ENCODE measurements at places on chromosomes 13 and 19.

DNA sequence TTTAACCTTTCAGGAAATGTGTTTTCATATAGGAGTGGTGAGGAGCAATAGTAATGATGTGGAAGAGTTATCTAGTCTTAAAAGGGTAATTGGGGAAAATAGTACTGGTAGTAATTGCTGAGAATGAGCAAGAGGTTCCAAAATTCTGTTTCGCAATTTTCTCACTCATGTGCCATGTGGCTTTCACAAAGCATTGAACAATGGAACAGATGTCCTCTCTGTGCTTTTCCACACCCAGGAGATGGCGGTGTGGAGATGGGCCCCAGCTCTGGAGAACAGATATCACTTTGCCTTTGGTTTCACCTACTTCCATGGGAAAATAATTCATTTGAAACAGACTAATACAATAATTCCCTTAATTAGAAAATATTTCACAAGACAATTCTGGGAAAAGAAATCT, 170.0 kb upstream of the SLC10A2 start:
- no peak for DNase-seq

- DNase-seq: no peak
These were observed 20.5 kb upstream of the CNMD start for GRCh38 chr13:52760077-52760476.

DNA sequence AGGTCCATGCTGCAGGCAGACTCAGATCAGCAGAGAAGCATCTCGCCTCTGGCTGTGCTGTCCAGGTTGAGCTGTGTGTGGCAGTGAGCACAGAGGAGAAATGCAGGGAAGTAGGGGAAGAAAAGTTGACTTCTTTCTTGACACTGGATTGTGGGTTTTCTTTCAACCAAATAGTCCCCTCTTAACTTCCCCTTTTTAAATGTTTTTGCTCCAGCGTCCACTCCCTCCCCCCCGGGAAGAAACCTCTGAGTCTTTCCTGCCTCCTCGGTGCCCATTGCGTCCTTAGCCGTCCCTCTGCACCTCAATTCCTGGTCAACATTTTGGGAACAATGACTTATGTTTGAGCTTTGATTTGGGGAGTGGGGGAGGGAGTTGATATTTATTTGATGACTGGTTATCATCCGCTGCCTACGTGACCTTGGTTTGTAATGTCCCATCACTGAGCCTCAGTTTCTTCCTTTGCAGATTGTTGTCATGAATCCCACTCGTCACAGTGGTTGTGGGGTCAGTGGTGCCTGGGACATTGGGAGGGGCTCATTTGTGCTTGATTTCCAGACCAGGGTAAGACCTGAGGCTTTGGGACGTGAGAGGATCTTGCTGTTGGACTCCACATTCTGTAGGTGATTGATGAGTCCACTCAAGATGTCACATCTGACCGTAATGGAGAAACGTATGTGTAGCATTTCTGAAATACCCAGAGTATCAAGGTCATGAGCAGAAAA, at the start of gene LILRB2:
TSS of gene LILRB2 (minus strand) at position 104 of the 722 bp plus-strand sequence. CDS start 614 bp downstream, outside the sequence.
- DNase-seq: no peak

- DNase-seq: no peak
These were observed 1187.7 kb upstream of the PCDH9 start for GRCh38 chr13:68417801-68418200.

DNA sequence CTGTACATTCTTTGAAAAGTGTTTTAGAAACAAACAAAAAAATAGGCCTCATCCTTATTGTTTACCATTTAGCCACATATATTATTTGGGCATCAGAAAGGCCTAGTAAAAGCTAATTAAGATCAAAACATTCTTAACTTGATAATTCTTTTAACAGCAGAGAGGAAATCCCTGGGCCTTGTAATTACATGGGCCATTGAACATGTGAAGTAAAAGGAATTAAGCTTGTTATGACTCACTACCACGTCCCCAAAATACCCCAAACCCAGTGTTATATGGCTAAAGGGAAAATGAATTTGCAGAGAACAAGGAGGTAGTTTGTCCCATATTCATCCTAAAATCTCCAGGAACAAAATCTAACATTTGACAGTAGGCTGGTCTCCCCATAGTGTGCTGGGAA, 439.8 kb downstream of the ITGBL1 start:
- DNase-seq: no peak

GRCh38 chr13:52851137-52851962, 2.9 kb upstream of the PCDH8 start:
- peak; percentile 98 for DNase-seq

GRCh38 chr13:59674616-59675015, 489.1 kb downstream of the DIAPH3 start:
- DNase-seq: no peak

DNA sequence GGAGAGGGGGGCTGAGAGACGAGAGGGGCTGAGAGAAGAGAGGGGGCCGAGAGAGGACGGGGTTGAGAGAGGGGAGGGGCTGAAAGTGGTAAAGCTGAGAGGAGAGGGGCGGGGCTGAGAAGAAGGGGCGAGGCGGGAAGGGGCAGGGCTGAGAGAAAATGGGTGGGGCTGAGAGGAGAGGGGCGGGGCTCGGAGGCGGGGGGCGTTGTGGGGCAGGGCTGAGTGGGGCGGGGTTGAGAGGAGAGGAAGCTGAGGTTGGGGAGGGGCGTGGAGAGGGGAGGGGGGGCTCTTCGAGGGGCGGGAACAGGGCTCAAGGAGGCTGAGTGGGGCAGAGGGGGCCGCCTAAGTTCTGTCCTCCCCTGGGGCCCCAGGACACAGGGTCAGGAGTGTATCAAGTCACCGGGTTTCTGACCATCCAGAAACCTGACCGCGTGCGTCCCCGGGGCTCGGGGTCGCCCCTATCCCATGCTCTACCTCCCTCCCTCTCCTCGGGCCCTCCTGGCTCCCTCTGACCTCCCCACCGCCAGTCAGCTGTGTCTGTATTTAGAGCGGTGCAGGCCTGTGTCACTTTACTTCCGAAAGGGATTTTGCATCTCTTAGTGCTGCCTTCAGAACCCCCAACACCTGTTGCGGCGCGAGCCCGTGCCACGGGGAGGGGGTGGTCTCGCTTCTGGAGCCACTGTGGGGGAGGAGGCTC, 38.6 kb upstream of the SEMA6B start:
- DNase-seq: no peak

- DNase-seq: no peak
These were observed 49.6 kb downstream of the DOCK9 start for GRCh38 chr13:98927951-98928927.

DNA sequence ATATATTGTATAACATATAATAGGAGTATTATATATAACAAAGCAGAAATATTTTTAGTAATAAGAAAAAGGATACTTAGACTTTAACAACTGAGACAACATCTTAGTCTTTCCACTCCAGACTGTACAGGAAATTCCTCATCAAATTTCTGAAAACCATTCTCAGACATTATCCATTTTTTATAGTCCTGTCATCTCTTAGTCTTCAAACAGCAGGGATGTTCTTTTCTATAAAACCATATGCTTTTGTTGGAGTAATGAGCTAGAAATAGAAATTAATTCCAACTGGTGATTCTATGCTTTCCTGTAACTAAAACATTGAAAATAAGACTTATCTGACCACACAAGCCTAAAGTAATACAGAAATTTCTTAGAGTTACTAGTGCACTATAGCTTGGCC, 82.2 kb upstream of the CSNK1A1L start:
- no peak for DNase-seq

DNA sequence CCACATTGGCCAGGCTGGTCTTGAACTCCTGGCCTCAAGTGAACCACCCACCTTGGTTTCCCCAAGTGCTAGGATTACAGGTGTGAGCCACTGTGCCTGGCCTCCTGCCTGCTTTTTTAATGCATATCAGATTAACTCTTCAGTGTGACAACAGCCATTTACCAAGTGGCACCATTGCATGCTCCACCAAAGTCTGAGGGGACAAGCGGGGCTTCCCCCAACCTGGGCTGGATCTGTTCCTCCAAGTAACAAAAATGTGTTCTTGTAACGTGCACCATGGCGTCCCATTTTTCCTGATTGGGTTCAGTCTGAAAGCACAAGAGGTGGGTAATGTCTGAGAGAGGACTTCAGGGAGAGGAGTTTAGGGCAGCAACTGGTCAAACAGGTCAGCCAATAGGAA, 77.8 kb downstream of the TEX29 start:
- no peak for DNase-seq

- no peak for DNase-seq
These were observed 18.7 kb downstream of the ACTN4 start for GRCh38 chr19:38665950-38666662.

Data from NCI-H526 treated with DMSO at 0.1 percent for 48 hours (cell line).